ENCODE measurements at places on chromosomes 2 and 18. TPM values are rescaled to one million over a fixed set of nuclear protein-coding genes. Genes with fewer than 3 reads are reported as not detected.

- DNase-seq: no peak
These were observed 470.9 kb upstream of the SPHKAP start for GRCh38 chr2:228652366-228652765.

The ATG9A gene
- 79.4 TPM for total RNA-seq

- no peak for DNase-seq
These were observed 95.3 kb upstream of the PARD3B start for GRCh38 chr2:204449977-204450376.

GRCh38 chr2:150378686-150379085 lies 108.8 kb downstream of the RND3 start:
- no peak for DNase-seq

- no peak for DNase-seq
These were observed 225.5 kb downstream of the AGAP1 start for GRCh38 chr2:235719146-235719942.

DNA sequence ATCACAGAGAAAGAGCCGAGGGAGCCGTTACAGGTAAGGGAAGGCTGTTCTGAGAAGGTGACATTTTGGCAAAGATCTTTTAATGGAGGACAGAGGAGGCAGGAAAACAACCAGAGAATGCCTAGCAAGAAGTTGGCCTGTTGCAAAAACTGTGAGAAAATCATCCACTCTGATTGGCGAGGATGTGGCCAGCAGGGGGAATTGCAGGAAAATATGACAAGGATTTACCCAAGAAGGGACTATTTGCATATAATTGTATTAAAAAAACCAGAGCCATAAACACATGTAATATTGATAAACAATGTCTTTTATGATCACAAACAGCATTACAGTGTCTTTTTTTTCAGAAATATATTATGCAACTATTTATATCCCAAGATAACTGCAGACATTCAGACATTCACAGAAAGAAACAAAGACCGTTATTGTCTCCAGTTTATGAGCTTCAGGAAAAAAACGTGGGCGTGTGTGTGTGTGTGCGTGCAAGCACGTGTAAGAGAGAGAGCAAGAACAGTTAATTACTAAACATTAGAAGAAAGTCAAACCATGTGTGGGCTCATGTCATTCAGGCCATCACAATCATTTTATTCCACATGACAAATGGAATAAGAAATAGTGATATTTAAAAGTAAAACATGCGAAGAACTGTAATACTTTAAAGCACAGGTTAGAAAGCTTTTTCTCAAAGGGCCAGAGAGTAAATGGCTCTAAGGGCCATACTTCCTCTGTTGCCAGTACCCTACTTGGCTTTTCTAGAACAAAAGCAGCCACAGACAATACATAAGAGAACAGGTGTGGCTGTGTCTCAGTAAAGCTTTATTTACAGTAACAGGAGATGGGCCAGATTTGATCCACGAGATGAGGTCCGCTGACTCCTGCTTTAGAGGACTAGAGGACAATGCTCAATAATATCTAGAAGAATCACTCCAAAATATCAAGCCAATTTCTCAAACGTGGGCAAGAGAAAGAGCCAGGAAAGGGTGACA lies 324.1 kb downstream of the DLGAP1 start:
- DNase-seq: no peak

The SLC19A3 gene
- 4.5 TPM for total RNA-seq

The CIB4 gene
- total RNA-seq: not detected

DNA sequence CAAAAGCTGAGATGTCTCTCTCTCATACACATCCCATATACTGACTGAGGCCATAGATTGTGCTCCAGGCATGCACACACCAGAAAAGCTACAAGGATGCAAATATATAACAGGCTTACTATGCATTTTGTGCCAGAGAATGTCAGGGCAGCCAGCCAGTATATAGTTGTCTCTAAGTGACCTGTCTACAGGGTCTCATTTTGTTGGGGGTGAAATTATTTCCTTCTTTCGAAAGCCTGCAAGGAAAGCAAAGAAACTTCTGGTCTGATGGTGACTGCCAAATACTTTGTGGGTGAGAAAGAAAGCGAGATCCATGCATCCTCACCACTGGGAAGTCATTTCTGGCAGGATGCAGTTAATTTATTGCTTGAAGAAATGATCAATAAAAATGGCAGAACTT lies 70.2 kb downstream of the CDCA7 start:
- DNase-seq: no peak

- peak; percentile 0 for DNase-seq
These were observed 16.2 kb downstream of the INPP4A start for GRCh38 chr2:98460573-98461497.

DNA sequence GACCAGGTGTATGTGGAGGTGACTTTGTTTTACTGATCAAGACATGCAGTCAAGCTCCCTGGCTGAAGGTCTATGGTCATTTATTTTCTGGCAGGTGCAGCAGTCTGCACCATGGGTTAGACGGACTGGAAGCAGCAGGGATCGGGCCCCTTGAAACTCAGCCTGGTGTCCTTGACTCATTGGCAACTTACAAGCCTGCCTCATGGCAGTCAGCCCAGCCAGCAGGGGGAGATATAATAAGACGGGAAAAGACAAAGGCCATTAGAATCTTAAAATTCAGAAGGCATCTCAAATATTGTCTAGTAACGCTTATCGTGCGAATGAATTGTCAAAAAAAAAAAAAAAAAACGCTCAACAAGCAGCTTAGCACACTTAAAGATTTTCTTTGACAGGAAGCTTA lies 308.2 kb downstream of the EN1 start:
- no peak for DNase-seq

- DNase-seq: no peak
These were observed 135.6 kb upstream of the UNC80 start for GRCh38 chr2:209636076-209636475.

GRCh38 chr2:207571370-207571769 lies 41.6 kb downstream of the CREB1 start:
- DNase-seq: no peak

- DNase-seq: no peak
These were observed 316.7 kb upstream of the CHAC2 start for GRCh38 chr2:53450923-53451322.
